ENCODE measurements at places on chromosomes 5 and 9. TPM values are rescaled to one million over a fixed set of nuclear protein-coding genes. Genes with fewer than 3 reads are reported as not detected.

- no peak for DNase-seq
These were observed 81.4 kb downstream of the SHC3 start for GRCh38 chr9:89097219-89097618.

GRCh38 chr5:173590436-173591055 is 25.9 kb downstream of the BOD1 start:
- DNase-seq, result no peak

GRCh38 chr5:127958421-127959011 is 125.0 kb upstream of the SLC12A2 start:
- peak; percentile 32 for DNase-seq

DNA sequence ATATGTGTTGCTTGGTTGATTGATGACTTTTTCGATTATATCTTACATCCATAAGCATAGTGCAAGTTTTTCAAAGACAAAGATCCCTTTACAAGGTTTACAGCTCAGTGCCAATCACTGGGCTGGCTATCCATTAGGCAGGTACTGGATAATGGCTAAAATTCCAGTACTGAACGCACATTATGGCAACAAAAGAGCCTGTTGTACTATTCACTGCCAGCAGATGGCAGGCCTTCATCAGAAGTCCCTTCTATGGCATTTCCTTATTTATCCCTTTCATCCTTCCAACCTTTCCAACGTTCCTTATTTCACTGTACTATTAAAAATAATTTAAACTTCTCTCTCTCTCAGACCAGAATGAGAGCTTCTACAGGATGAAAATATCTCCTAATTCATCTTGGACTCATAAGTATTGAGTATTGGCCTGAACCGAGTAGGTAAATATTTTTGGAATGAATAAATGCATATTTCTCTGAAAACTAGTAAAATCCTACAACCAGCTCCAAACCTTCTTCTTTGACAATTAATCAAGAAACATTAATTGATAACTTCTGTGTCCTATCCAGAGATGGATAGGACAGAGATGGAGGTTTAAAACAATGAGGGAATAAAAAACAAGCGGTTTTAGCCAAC is 6.7 kb upstream of the WNT8A start:
- DNase-seq, result peak; percentile 72

DNA sequence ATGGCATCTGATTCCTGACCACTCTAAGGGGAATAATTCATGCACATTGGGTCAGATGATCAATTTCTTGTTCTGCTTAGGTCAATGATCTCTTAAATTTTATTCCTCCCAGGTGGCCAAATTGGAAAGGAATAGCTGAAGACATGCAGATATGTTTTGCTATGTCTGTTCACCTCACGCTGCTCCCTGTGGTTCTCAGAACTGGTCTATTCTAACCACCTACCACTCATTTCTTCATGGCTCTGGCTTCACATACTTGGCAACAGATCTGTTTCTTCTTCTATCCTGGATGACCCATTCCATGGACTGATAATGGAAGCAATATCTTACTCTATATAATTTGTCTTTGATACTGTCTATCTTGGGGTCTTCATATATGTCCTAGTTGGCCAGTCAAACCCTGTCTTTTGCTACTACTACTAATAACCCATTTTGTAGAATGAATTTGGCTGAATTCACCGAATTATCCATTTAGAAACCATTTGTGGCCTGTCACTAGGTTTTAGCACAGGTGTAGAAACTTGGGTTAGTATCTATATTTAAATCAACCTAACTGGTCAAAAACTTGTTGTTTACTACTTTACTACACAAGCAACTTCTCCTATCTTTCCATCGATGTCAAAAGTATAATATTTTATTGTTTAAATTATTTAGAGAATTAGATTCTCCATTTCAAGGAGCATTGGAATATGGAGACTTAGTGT is 650.9 kb downstream of the TLE4 start:
- no peak for DNase-seq

GRCh38 chr9:38289236-38289865 is 103.2 kb upstream of the ALDH1B1 start:
- DNase-seq, result no peak

GRCh38 chr9:127572961-127573721 is 38.9 kb upstream of the STXBP1 start:
- peak; percentile 62 for DNase-seq

BTNL3 gene
- not detected for total RNA-seq

KIF12 gene
- not detected for total RNA-seq

Data from NCI-H460 (cell line).